H1 (cell line): ENCODE measurements at places on chromosomes 13 and 19. TPM values are rescaled to one million over a fixed set of nuclear protein-coding genes. Genes with fewer than 3 reads are reported as not detected.

- no peaks in the 10 kb centered on the region for H3K36me3 ChIP-seq
- no peaks in the 10 kb centered on the region for H3K4me1 ChIP-seq
- H3K27me3 ChIP-seq: no peaks in the 10 kb centered on the region
Observed at GRCh38 chr13:75934889-75935288, 298.8 kb downstream of the LMO7 start.

DNA sequence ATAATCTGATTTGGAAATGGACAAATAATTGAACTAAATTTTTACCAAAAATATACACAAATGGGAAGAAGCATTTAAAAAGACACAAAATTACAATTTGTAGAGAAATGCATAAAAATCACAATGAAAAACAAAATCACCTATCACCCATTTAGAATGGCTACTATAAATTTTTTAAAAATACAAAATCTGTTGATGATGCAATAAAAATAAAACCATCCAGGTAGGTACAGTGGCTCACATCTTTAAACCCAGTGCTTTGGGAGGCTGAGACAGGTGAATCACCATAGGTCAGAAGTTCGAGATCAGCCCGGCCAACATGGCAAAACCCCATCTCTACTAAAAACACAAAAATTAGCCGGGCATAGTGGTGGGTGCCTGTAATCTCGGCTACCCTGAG lies 23.5 kb downstream of the ZNF43 start:
- no peak overlapping the region for H3K4me3 ChIP-seq
- no peak for DNase-seq
- no peaks in the 10 kb centered on the region for H3K27me3 ChIP-seq
- no peaks in the 10 kb centered on the region for H3K4me1 ChIP-seq

DNA sequence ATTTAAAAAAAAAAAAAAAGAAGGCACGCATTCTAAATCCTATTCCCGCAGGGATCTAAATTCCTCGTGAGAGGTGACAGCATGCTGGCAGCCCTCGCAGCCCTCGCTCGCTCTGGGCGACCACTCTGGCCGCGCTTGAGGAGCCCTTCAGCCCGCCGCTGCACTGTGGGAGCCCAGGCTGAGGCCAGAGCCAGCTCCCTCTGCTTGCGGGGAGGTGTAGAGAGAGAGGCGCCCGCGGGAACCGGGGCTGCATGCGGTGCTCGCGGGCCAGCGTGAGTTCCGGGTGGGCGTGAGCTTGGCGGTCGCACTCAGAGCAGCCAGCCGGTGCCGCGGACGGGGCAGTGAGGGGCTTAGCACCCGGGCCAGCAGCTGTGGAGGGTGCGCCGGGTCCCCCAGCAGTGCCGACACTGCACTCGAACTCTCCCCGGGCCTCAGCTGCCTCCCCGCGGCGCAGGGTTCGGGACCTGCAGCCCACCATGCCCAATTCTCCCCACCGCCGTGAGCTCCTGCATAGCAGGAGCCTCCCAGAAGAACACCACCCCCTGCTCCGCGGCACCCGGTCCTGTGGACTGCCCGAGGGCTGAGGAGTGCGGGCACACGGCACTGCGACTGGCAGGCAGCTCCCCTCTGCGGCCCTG lies 553.9 kb downstream of the LMO7 start:
- no peaks in the 10 kb centered on the region for H3K4me1 ChIP-seq
- H3K27me3 ChIP-seq: no peaks in the 10 kb centered on the region
- H3K36me3 ChIP-seq: no peaks in the 10 kb centered on the region
- no peak overlapping the region for H3K4me3 ChIP-seq

CACNG8 gene
- 0.41 and 0.93 TPM in 2 replicates for polyA plus RNA-seq

ZNF132 gene
- polyA plus RNA-seq: 0.86 and 0.89 TPM in 2 replicates

SIGLEC11 gene
- polyA plus RNA-seq: 0.14 and 0.18 TPM in 2 replicates

UBE2L5 gene
- polyA plus RNA-seq: not detected in 2 replicates

PSG4 gene
- not detected in 2 replicates for polyA plus RNA-seq

CACNG6 gene
- 1.6 and 2.9 TPM in 2 replicates for polyA plus RNA-seq

MYBPC2 gene
- 1.8 and 2.7 TPM in 2 replicates for polyA plus RNA-seq

- no peak overlapping the region for H3K27ac ChIP-seq
- no peak overlapping the region for H3K4me3 ChIP-seq
- H3K4me1 ChIP-seq: no peaks in the 10 kb centered on the region
- no peak for DNase-seq
- peaks cover 15% of the 10 kb centered on the region; the same call in 1 of the 2 replicates for H3K27me3 ChIP-seq
- H3K36me3 ChIP-seq: no peaks in the 10 kb centered on the region; the same call in 1 of the 2 replicates
Observed at GRCh38 chr19:4506449-4507149, 11.7 kb downstream of the PLIN4 start.

DNA sequence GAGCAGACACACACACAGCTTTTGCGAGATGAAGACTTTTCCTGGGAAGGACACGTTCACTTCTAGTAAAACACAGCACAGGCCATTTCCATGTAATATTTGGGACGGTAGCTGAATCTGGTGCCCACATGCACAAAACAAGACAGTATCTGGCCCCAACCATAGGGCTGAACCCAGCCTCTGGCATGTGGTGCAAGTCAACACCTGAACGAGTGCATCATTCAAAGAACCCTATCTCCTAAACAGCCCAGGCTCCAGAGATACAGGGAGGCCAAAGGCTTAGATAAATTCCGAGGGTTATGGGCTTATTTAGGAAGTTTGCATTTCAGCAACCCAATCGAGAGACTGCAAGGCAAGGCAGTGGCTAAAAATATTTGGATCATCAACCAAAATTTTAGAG lies 2.7 kb upstream of the TFDP1 start:
- no peaks in the 10 kb centered on the region for H3K4me1 ChIP-seq
- H3K4me3 ChIP-seq: no peak overlapping the region
- DNase-seq: no peak
- H3K27ac ChIP-seq: no peak overlapping the region
- H3K36me3 ChIP-seq: no peaks in the 10 kb centered on the region

- H3K4me3 ChIP-seq: no peak overlapping the region
- no peaks in the 10 kb centered on the region for H3K36me3 ChIP-seq
- H3K27ac ChIP-seq: no peak overlapping the region
- H3K4me1 ChIP-seq: peaks cover 15% of the 10 kb centered on the region
Observed at GRCh38 chr13:51326777-51327176, 12.7 kb upstream of the SERPINE3 start.

DNA sequence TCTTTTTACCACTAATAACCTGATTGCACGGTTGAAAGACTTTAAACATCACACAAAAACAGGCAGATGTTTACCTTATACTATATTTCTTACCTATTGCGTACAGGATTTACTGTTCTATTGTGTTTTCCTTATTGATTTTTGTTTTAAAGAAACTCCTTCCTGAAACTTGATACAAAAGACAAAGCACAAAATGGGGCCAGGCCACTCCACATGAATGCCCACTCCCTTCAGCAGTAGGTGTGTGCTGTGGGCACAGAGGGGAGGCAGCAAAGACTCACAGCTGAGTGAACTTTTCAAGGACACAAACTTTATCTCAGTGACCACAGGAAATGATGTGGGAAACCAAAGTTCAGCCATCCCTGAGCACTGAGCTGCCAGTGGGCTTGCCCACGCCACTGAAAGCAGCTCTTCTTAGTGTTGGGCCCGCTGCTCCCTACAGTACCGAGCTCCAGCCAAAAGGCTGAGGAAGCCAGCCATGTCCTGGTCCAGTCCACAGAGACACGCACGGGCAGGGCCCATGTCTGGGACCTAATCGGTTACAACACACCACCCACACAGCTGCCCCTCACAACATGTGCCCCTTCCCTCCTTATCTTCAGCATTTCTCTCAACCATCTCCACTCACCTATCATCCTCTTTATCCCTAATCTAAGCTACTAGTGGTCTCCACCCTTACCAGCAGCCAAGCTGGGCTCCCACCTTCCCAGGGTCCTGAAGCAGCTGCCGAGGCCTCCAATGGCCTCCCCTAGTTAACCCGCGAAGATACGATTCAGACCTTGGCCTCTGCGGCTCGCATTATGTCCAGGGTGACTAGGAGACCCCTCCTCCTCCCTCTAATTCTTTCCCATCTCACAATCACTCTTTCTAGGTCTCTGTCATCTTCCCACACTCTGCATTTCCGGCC lies 39.5 kb downstream of the ATP7B start:
- no peak overlapping the region; the same call in 1 of the 2 replicates for H3K27ac ChIP-seq
- H3K36me3 ChIP-seq: no peaks in the 10 kb centered on the region
- H3K27me3 ChIP-seq: no peaks in the 10 kb centered on the region
- H3K4me3 ChIP-seq: no peak overlapping the region

GRCh38 chr19:2355168-2356035 lies 4.7 kb upstream of the TMPRSS9 start:
- H3K27ac ChIP-seq: no peak overlapping the region
- H3K4me1 ChIP-seq: no peaks in the 10 kb centered on the region

GRCh38 chr19:3302755-3303154 lies 63.6 kb upstream of the NFIC start:
- DNase-seq: no peak
- H3K36me3 ChIP-seq: no peaks in the 10 kb centered on the region
- no peaks in the 10 kb centered on the region for H3K4me1 ChIP-seq
- no peak overlapping the region for H3K4me3 ChIP-seq
- no peak overlapping the region for H3K27ac ChIP-seq
